AG08395 (cell line): ENCODE measurements at places on chromosomes 5 and 9.

GRCh38 chr5:109982966-109983534, 293.3 kb downstream of the MAN2A1 start:
- no peak for DNase-seq

DNA sequence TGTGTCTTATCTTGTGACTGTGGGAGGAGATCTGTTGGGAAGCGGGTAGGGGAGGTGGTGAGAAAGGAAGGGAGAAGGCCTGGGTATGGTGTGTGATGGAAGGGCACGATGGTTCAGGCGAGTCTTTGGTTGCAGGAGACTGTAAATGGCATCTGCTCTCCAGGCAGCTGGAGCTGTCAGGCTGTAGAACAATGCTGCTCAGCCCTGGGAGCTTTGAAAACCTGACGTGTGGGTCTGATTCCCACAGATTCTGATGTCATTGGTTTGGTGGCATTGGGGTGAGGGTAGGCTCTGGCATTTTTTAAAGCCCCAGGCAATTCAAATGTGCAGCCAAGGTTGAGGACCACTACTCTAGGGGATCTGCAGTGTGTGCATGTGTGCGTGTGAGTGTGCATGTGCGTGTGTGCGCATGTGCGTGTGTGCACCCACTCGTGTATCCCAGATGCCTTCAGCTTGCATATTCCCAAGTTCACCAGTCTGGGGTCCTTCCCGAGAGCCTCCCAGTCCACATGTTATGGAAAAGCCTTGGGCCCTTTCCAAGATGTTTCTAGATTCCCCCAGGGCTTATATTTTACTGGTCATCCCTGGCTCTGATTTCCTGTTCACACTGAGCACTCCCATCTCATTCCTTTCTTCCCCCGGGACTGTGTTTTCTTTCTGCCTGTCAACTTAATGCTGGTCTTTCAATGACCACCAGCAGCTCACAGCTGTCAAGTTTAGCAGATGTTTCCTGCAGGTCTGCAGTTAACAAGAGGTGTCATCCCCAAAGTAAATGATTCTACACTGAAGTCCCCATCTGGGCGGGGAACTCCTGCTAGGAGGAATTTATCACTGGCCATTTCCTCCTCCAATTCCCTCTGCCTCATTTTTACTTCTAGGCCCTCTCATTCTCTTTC, 34.0 kb downstream of the BOD1 start:
- peak; percentile 40 for DNase-seq

DNA sequence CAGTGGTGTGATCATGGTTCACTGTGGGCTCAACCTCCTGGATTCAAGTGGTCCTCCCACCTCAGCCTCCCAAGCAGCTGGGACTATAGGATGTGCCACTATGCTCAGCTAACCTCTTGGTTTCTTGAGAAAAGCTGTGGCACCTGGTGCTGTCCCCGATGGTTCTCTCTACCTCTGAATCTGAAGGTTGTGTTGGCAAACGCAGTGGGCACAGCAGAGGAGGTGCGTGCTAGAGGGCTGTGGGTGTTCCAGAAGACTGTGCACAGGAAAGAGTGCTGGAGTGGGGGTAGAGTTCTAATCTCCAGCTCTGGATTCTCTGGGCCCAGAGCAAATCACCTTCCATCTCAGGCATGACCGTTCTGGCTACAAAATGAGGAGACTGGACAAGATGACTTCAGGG, 12.5 kb downstream of the RGS3 start:
- no peak for DNase-seq

DNA sequence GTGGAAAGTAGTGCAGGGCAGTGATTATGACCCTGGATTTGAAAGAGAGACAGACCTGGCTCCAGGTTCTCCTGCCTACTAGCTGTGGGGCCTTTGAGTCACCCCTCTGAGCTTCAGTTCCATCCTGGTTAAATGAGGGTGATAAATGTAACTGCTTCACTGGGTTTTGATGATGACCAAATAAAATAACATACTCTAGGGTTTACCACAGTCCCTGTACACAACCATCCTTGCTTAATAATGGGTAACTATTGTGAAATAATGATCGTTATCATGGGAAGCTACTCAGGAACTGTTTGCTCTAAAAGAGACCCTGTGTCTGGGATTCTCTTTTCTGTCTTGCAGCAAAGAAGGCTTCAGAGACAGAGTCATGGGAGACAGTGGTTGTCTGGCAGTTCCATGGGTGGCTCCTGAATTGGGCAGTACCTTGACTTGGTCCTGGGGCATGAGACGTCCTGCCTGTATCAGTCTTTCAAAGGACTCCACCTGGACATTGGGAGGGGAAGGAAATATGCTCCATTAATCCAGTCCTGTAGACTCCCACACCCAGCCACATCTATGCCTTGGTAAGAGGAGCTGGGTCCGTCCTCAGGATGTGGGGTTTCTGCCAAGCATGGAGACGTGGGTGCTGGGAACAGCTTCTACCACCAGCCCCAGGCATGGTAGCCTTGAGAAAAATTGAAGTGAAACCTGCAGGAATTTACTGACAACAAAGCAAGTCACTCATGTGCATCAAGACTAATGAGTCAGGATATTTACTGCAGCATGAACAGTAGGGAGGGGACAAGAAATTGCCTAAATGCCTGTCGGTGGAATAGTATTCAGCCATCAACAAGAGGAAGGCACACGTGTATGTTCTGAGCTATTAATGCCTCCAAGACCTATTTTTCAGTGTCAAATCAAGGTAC, 23.4 kb downstream of the AKNA start:
- DNase-seq, result peak; percentile 77

DNA sequence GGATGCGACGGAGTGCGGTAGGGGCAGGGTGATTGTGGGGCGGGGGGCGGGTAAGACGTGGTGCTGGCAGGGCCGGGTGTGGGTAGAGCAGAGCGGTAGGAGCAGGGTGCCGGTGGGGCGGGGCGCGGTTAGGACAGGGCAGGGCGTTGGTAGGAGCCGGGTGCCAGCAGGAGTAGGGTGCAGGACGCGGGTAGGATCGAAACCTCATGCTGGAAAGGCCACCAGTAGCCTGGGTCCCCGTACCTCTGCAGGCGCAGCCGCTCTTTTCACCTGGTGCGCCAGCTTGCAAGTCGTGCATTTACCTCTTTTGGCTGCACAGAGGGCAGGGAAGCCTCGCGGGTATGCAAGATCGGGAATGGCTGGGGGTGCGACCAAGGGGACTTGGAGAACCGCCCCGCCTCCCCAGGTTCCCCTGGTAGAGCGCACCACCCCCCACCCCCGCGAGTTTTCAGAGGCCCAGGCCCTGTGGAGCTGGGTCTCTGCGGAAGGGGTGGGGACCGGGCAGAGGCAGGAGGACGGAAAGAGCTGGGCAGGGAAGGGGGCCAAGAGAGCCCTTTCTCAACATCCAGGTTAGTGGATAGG, 104.8 kb upstream of the SIMC1 start:
- DNase-seq, result no peak

DNA sequence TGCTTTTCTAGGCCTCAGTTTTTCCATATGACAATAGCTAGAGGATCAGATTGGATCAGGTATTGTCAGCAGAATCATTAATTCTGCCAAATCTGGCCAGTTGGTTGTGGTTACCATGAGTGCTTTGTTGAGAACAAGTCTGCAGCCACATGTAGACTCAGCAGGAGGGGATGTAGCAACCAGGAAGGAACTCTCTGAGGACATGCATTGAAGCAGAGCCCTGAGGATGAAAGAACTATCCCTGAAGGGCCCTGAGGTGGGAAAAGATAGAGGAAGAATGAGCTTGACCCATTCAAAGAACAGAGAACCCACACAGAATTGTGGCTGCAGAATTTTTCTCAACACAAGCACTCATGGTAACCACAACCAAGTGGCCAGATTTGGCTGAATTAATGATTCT, 60.1 kb upstream of the AFAP1L1 start:
- DNase-seq, result peak; percentile 40

- DNase-seq, result no peak
Observed at GRCh38 chr5:143562935-143563334, 159.4 kb upstream of the NR3C1 start.

DNA sequence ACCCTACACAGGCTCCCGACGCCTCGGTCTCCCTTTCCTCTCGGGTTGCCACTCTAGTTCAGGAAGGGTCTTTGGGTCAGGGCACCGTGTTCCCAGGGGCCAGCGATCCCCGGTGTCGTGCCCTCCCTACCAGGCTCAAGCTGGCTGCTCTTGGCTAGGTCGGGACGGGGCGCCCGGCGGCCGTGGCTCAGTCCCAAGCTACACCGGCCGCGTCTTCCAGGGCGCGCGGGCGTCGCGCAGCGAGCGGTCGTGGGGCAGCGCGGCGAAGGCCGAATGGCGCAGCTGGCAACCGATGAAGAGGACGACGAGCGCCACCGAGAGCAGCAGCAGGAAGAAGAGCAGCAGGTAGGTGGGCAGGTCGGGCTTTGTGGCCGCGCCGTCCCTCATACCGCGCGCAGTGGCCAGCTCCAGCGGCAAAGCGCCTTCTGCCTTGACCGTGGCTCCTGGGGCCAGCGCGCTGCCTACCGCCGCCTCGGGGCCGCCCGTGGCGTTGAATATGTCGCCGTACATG, 892 bp downstream of the SMIM32 start:
- no peak for DNase-seq
